ENCODE measurements at places on chromosomes 3 and 15. TPM values are rescaled to one million over a fixed set of nuclear protein-coding genes. Genes with fewer than 3 reads are reported as not detected.

Gene SENP7
- 11.1 TPM for total RNA-seq

Gene PRR20G
- not detected for total RNA-seq

Gene FEZF2
- not detected for total RNA-seq

Gene P2RY13
- not detected for total RNA-seq

Gene DUOX1
- total RNA-seq: 0.35 TPM

Gene PHC3
- total RNA-seq: 39.1 TPM

Gene CD80
- not detected for total RNA-seq

Gene STAC
- total RNA-seq: 22.1 TPM

Gene SLC9C1
- total RNA-seq: 1.7 TPM

Gene HCLS1
- total RNA-seq: 0.20 TPM

Gene H1-8
- not detected for total RNA-seq

Gene TMEM158
- 6.9 TPM for total RNA-seq

Gene SLC28A2
- not detected for total RNA-seq

Gene SPINK8
- total RNA-seq: not detected

Gene KCNAB1
- not detected for total RNA-seq

Gene PPARG
- 11.1 TPM for total RNA-seq

Gene ADGRG7
- 0.35 TPM for total RNA-seq

Data from renal cortical epithelial cell (primary cell).